ENCODE measurements at places on chromosomes 12 and 14.

- DNase-seq = peak; percentile 80
These were observed 19.7 kb upstream of the IFT81 start for GRCh38 chr12:110104188-110105094.

- no peak for DNase-seq
These were observed 50.1 kb downstream of the GALNT9 start for GRCh38 chr12:132279184-132279889.

DNA sequence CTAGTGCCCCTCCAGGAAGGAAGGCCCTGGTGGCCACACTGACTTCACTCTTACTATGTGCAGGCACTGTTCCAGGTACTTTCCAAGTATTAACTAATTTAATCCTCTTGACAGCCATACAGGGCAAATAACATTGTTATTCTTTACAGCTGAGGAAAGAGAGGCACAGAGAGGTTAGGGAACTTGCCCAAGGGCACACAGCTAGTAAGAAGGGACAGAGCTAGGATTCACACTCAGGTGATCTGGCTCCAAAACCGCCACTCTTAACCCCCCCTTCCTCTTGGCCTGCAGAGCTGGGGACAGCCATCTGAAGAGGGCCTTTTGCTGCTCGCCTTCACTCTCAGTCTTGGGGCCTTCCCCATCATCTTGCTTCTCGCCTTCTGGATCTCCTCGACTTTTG is 4.0 kb downstream of the JDP2 start:
- no peak for DNase-seq

GRCh38 chr14:61103541-61104339 is 122.7 kb downstream of the SLC38A6 start:
- DNase-seq = peak; percentile 97

DNA sequence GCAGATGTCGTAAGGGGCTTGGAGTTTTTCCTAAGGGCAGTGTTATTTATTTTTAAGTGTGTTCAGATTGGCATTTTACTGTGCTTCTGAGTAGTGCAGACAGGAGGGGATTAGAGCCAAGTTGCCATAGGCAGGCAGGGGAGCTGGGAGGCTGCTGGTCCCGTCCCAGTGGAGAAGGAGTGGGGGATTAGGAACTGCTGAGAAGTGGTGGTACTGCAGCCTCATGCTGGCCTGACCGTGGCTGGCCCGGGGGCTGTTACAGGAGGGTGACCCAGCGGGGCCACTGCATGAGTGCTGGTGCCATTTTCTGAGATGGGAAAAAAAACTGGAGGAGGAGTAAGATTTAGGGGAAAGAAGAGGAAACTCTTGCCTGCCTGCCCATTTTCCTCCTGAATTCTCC is 52.3 kb upstream of the DLK1 start:
- no peak for DNase-seq

GRCh38 chr14:59705866-59706265 is 129.3 kb upstream of the CCDC175 start:
- no peak for DNase-seq

GRCh38 chr14:52360831-52361230 is 46.7 kb downstream of the PTGER2 start:
- peak; percentile 57 for DNase-seq

GRCh38 chr14:100535287-100536120 is 51.7 kb downstream of the BEGAIN start:
- no peak for DNase-seq

- DNase-seq = no peak
These were observed 11.8 kb downstream of the GCH1 start for GRCh38 chr14:54890788-54891187.

DNA sequence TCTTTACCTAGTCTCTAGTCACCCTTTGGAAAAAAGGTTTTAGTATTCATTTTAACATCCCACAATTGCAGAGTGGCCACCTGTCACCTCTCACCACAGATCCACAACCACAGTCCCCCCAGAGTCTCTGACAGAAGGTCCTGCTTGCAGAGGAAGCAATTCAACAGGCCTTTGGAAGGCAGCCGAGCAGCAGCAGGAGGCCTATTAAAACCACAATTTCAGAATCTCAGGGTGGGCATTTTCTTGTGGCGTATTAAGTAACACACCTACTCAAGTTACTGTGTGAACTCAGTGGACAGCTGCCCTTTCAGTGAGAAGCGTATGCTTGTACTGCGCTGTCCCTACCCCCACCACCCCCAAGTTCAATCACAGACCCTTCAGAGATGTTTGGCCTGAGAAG is 234.0 kb upstream of the HMGA2 start:
- DNase-seq = no peak

GRCh38 chr14:92473261-92473968 is 40.2 kb upstream of the RIN3 start:
- peak; percentile 81 for DNase-seq

GRCh38 chr14:55581342-55581771 is 1.4 kb downstream of the KTN1 start:
- DNase-seq = no peak

- peak; percentile 70 for DNase-seq
These were observed 72.4 kb downstream of the USP15 start for GRCh38 chr12:62332598-62332997.

- DNase-seq = no peak
These were observed 23.1 kb upstream of the PWP1 start for GRCh38 chr12:107662484-107662883.

- peak; percentile 95 for DNase-seq
These were observed 69.8 kb downstream of the NCOR2 start for GRCh38 chr12:124497658-124498057.

DNA sequence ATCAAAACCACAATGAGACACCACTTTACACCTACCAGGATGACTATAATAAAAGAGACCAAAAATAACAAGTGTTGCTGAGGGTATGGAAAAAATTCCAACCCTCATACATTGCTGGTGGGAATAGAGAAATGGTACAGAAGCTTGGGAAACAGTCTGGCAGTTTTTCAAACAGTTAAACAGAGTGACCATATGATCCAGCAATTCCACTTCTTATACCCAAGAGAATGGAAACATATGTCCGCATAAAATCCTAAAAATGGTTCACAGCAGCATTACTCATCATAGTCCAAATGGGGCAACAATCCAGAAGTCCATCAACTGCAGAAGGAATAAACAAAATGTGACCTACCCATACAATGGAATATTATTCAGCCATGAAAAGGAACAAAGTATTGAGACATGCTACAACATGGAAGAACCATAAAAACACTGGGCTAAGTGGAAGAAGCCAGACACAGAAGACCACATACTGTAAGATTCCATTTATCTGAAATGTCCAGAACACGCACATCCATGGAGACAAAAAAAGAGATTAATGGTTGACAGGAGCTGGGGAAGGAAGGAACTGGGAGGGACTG is 44.5 kb downstream of the CHGA start:
- no peak for DNase-seq

DNA sequence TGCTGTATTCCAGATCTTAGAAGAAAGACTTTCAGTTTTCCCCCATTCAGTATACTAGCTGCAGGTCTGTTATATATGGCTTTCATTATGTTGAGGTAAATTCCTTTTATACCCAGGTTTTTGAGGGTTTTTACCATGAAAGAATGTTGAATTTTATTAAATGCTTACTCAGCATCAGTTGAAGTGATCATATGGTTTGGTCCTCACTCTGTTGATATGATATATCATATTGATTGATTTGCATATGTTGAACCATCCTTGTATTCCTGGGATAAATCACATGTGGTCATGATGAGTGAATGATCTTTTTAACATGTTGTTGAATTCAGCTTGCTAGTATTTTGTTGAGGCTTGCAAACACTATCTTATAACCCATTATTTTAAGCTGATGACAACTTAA is 96.7 kb downstream of the TRMT5 start:
- no peak for DNase-seq

DNA sequence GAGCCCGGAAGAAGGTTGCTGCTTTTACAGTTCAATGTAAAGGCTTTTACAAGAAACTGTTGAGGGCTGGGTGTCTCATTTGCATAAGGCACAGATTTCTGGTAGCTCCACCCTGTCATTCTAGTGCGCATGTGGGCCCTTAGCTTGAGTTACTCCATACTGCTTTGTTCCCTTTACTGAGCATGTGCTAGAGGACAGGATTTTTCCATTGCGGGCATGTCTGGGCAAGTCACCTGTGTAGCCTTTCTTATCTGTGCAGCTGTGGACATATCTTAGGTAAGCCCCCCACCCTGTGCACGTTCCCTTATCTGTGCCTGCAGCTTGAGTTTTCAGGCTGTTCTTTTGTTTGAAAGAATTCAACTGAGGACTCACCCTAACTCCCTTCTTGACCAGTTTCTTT is 56.2 kb upstream of the ARHGAP5 start:
- no peak for DNase-seq
